ENCODE measurements at places on chromosomes 12 and 14.

DNA sequence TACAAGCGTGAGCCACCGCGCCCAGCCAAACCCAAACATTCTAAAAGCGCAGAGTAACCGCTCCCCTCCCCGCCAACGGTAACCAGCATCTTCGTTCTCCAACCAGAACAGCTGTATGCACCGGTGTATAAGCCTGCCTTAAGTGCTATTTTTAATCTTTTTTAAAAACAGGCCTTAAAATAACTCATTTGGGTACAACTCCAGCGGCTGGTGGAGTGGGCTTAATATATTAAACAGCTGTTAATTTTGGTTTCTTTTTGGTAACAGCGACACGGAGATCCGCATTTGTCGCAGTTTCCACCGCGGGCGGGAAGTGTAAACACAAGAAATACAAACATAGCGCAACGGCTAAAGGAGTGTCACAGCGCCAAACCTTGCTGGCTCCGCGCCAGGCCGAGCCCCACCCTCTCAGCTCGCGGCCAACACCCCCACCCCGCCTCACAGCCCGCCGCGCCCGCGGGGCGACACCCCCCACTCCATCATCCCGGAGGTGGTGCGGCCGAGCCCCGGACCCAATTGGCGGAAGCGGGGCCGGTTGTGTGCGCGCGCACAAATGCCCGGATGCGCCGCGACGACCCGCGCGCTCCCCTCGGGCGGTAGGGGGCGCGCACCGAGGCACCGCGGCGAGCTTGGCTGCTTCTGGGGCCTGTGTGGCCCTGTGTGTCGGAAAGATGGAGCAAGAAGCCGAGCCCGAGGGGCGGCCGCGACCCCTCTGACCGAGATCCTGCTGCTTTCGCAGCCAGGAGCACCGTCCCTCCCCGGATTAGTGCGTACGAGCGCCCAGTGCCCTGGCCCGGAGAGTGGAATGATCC, at the start of gene MDM2:
MDM2 (plus strand) TSS at position 602 of the 812 bp plus-strand sequence. CDS start 301 bp downstream, outside the sequence.
- peak; percentile 99 for DNase-seq

DNA sequence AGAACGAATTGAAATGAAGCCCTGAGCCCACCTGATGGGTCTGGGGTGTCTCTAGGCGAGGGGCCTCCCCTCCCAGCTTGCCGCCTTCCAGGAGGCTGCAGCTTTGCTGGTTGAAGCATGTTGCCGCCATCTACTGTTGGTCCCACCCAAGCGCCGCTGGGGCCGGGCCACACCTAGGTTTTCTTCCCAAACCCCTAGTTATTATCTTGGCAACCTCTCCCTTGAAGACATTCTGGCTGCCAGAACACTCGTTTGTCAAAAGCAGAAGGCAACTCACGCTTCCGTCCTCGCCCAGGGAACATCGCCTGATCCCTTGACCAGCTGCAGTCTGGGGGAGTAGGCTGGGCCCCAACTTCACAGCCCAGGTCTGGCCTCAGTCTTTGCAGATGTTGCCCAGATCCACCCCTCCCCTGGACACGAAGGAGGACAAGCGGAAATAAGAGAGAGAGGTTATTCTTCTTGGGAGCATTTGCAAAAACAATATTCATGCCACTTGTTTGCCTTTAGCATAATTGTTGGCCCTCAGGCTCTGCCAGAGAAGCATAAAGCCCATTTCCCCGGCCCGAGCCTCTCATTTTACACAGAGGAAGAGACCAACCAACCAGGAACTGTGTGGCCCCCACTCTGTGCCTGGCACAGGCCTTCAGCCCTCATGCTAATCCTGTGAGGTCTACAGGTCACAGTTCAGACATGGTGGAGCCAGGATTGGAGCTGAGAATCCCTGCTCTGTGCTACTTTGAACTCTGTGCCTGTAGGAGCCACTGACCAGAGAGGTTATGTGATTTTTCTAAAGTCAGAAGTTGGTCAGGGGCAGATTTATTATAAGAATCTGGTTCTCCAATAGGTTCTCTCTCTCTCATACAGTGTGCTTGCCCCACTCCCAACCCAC, 6.8 kb downstream of the EMP1 start:
- DNase-seq = no peak

DNA sequence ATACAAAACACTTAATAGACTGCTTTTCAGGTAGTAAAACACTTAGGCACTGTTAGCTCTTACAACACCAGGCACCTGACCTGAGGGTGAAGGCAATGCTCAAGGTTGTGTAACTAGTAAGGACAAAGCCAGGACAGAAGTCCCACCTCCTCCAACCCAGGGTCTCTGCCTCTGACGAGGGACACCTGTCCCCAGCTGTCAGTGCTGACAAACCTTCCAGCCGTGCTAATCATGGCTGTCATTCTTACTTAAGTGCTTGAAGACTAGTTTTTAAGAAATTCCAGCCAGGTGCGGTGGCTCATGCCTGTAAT, 62.5 kb upstream of the MAX start:
- DNase-seq = no peak

- no peak for DNase-seq
Measured at GRCh38 chr12:50934981-50935807, 17.1 kb upstream of the HIGD1C start.

DNA sequence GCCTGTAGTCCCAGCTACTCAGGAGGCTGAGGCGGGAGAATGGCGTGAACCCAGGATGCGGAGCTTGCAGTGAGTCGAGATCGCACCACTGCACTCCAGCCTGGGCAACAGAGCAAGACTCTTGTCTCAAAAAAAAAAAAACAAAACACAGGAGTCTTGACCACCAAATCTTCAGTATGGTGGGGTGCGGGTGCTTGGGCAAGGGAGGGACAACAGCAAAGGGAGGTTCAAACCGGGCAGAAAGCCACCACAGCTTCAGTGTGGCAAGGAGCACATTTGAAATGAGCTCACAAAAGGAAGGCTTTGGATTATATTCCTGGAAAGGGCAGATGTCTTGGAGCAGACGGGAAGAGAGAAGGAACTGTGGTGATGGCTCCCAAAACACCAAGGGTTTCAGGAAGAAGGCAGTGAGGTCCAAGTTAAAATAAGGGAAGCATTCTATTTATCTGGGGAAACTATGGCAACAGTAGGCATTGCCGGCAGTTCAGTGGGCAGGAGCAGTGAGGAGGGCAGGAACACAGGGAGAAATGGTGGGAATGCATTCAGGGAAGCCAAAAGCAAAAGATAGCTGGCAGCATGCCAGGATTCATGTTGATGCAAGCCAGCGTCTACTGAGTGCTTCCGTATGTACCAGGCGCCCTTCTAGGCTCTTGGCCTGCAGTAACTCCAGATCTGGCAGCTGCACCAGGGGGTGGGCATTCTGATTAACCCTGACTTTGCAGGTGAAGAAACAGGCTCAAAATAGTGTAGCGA, 51.0 kb upstream of the SRSF5 start:
- DNase-seq = no peak

DNA sequence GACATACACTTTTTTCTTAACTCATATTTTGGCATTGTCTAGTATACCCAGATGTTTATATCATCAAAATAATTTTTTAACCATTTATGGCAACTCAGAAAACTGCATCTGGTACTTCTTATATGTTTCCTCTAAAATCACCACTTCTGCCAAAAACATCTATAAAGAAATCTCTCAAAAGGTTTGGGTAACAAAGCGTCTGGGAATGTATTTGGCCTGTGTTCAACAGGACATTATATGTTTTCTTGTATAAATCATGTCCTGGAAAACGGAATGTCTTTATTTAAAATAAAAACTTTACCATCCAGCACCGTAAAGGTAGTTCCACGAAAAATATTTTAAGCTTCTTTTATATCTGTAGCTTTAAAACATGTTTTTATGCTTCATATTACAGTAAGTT, 36.1 kb upstream of the FBLN5 start:
- no peak for DNase-seq

All from left lung (tissue), 14 donors.